ENCODE measurements at places on chromosomes 3 and 15.
A peak's percentile ranks its signal among the peaks of the same experiment; 100 is the strongest.

DNA sequence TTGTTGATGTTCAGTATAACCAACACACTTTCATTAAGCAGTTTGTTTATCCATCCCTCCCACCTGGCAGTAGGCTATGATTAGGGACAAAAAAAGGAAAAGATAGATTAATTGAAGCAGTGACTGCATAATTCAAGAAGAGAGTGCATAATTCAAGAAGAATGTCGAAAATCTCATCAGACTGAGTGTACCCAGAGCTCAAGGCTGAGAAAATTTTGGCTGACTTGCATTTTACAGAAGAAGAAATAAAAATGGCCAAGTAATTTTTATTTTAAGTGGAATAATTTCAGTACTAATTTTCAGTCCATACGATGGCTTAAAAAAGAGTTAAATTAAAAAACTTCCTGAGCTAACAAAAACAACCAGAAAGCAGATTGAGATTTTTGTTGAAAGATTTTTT is 145.4 kb upstream of the LRRFIP2 start:
- DNase-seq, result no peak

GRCh38 chr3:187841560-187841959 is 96.3 kb upstream of the BCL6 start:
- peak; percentile 34 for DNase-seq

DNA sequence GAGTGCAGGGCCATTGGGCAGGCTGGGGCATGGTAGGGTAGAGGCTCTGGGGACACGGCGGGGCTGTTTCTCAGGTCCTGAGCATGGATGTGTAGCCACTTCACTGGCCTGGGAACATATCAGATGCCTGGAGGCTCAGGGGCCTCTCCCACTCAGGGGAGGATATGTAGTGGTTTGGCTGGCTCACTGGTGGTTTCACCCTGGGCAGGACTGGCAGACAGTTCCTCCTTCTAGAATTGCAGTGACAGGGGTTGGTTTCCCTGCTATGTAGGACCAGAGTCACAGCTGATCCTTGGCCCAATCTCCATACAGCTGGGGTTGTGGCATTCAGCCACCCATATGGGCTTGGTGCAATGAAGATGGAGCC is 4.8 kb upstream of the ARHGAP31 start:
- no peak for DNase-seq

GRCh38 chr15:67968966-67969365 is 85.1 kb upstream of the PIAS1 start:
- no peak for DNase-seq

DNA sequence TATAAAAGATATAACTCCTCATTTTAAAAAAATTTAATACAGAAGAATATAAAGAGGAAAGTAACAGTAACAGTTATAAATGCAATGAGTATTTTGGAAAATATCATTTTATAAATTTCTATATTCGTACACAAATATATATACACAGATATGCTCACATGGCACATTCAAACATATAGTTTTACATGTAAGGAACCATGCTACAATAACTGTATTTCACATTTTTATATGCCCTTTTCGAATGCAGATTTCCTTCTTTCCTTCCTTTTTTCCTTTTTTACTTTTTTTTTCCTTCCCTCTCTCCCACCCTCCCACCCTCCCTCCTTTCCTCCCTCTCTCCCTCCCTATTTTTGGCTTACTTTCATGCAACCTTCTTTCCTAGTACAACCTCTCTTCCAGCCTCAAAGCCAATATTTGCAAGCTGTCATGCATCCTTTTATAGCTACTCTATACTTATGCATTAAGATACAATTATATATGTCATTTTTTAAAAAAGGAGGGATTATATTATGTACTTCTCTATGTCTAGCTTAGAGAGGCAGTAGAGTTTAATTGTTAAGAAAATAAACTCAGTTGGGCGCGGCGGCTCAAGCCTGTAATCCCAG is 830.5 kb downstream of the IGSF11 start:
- no peak for DNase-seq

DNA sequence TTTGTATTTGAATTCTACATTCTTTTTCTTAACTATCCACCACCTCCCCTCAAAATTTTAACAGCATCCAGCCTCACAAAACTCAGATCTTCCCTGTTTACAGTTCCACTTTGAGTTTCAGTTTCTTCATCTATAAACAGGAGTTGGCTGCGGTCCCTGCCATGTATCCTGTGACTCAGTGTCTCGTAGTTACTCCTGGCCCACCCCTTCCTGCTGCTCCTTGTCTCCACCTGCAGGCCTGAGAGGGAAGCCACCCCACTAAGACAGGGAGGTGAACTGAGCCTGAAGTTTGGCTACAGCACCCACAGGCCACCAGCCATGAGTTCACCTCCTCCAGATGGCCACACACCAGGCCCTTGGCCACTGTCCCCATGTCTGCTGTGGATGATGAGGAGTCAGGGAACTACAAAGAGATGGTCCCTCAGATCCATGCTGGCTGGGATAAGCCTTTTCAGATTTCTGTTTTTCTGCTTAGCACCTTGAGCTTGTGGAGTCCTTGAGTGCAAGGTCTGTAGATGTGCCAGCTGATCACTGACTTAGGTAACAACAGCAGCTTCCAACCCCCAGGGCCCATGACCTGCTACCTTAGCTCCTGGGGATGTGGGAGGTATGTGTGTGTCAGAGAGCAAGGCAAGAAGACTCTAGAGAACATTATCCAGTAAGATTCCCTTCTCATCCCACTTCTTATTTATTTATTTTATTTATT is 37.5 kb downstream of the CD86 start:
- no peak for DNase-seq

DNA sequence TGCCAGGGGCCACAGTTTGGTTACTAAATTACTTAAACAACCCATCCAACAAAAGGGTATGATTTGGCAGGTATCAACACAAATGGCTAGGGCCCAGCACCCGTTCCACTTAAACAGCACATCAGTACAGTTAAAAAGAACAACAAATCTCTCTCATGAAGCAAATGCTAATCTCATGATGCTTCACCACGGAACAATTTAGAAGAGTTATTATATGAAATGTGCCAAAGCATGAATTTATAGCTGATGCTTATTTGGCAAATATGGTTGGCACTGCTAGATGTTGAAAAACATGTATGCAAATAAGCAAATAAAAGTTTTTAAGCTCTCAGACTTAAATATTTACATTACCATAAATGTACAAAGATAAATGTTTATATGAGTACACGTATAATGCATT is 2.3 kb downstream of the PEAK1 start:
- DNase-seq, result no peak

DNA sequence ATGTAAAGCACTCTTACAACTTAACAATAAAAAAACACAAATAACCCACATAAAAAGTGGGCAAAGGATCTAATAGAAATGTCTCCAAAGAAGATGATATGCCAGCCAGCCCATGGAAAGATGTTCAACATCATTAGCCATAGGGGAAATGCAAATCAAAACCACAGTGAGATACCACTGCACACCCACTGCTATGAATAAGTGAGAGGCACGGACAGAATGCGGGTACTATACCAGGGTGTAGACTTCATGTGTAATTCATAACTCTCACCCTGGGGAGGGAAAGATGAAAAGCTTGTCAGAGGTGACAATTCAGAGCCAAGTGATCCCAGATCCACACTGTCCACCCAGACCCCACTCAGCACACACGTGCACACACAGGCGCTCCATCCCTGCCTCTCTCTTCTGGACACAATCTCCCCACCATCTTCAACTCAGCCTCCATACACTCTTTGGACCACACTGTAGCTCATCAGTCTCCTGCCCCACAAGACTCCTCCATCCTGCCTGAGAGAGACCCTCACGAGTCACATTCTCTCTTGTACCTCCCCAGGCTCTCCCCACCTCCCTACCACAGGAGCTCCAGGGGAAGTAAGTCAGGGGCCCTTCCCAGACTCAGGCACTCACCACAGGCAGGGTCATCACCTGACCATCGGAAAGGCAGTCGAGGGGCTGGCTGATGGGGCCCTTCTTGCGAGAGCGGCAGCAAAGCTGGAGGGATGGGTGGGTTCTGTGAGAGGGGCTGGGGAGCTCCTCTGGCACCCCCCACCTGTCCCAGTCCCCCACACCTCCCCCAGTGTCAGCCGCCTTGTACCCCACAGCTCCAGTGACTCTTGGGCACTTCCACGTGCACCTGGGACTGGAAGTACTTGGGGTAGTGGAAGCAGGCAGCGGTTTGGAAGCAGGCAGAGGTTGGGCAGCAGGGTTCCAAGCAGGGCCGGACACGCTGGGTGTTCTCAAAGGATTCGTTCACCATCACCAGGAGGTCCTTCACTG is 21.3 kb downstream of the PLA2G4E start:
- DNase-seq, result no peak

DNA sequence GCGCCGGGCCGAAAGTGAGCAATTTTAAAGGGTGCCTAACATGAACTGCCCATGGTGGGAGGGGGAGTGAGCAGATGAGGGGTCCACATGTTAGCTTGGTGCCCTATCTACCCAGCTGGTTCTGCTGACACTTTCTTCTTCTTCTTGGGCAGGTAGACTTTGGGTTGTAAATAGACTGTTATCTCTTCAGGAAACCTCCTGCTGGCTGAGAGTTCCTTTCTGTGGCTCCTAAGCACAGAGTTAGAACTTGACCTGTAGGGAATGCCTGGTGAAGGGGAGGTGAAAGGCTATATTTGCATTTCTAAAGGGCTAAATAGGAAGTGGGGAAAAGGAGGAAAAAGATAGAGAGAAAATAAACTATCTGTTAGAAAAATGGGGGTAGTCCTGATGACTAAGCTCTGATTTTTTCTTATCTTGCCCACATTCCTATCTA is 521.4 kb upstream of the TGFBR2 start:
- DNase-seq, result no peak

GRCh38 chr15:62344806-62345539 is 179.9 kb upstream of the C2CD4B start:
- peak; percentile 88 for DNase-seq

- DNase-seq, result no peak
Observed at GRCh38 chr15:68525815-68526214, 53.0 kb upstream of the CORO2B start.

DNA sequence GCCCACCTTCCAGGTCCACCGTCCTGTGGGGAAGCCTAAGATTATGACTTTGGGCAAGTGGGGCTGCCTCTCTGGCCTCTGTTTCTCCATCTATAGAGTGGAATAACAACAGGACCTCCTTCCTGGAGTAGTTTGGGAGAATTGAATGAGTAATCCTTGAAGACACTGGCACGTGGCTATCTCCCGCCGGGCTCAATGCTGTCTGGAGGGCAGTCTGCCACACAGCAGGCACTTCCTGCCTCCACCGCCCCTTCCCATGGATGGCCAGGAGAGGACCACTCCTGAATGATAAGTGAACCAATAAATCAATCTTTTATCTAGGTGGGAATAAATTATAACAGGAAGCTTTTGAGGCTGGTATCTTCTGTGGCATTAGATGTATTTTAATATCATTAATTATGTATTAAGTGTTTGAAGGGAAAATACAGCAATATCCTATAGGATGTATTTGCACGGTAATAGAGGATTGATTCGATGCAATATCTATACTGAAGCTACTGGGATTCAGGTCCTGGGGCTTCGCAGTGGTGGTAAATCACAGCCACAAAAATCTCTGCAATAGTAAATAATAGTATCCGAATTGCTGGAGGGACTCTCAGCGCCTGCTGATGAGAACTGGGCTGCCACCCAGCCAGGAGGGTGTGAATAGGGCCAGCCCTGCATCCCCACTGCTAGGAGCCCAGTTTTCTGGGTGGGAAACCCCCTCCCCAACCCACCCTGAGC is 15.9 kb downstream of the MEGF11 start:
- DNase-seq, result no peak

- no peak for DNase-seq
Observed at GRCh38 chr15:34436956-34437442, 609 bp downstream of the GOLGA8A start.

- DNase-seq, result no peak
Observed at GRCh38 chr3:189573004-189573403, 58.2 kb upstream of the TP63 start.

DNA sequence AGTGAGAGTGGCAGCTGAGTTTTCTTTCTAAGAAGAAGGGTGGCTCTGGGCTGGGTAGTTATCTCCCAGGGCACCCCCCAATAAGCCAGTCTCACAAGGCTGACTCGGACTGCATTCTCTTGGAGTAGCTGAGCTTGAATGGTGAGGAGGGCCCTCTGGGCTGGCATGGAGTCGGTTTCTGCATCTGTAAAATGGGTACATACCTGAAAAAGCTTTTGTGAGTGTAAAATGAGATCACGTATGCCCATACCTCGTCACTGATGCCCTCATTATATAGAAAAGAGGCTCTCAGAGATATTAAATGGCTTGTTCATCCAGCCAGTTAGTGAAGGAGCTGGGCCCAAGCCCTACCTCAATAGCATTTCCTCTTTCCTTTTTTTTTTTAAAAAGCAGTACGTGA is 41.2 kb downstream of the SMAD6 start:
- DNase-seq, result no peak

DNA sequence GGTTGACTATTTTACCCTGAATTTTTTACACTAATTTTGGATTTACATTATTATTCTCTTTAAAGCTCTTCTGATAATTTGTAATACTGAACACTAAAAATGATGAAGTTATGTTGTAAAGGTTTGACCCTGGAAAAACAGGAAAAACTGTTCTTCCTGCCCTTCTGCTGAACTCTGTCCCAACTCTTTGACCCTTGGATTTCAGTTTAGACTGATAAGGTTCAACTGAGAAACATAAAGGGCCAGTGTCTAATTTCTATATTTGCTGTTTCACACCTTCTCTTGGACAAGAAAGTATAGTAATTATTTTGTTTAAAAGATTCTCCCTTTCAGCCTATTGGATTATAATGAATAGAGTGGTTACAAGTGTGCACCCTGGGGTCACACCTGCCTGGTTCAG is 12.8 kb upstream of the TMOD3 start:
- no peak for DNase-seq

DNA sequence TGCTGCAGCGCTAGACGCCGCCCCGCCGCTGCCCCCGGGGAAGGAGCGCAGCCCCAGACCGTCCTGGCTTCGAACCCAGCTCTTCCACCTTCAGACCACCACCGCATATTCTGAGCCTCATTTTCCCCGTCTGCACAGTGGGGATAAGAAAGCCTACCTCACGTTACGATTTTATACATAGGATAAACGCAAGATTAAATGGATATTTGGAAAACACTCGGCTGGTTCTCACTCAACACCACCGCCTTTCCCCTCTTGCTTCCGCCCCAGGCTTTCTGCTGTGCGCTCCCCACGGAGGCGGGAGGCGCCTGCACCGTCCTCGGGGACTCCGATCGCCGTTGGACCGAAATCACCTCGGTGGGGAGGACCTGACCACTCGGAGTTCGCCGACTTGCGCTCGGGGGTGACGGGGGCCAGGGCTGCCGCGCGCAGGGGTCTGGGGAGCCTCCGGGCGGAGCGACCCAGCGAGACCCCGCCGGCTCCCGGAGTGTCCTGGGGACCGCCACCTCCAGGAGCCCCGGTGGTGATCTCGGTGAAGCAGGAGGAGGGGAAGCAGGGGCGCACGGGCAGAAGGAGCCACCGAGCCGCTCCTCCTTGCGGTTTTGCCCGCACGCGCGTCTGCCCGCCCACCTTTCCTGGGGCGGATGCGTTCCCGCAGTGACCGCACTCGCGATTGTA is 4.0 kb downstream of the FBXL22 start:
- DNase-seq, result peak; percentile 61

DNA sequence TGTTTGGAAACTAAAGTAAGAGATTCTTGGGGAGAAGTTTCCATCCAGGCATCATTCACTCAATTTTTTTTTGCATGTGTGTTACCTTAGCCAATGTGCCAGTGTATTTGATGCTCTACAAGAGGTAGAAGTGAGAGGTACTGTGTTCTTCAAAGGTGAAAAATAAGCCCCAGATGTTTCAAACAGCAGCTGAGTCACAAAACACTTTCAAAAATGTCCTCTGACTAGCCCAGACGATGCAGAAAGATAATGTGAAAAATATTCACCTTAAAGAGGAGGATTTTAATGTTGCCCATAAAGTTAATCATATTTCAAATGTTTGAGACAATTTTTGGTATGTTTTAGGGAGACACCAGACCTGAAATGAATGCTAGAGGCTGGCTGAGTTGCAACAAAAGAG is 107.7 kb upstream of the RASGRP1 start:
- DNase-seq, result no peak

Measured in A549 (cell line).